ENCODE measurements at places on chromosomes 2 and 18.

GRCh38 chr2:18067588-18068384, 189.3 kb downstream of the KCNS3 start:
- DNase-seq, result no peak

DNA sequence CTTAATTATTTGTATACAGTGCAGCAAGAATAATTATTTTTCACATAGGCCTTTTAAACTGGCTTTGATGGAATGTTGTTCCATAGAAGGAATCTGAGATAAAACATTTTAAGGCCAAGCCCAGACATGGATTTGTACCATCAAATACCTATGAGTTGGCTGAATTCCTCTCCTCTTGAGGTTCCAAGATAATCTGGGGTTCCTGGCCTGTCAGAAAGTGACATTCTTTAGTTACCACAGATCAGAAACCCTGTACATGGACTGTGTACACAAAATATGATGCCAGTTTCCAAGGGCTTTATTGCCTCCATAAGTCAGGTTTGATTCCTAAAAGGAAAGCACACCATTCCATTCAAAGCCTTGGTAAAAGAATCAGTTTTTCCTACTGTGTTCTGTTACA, 1256.7 kb upstream of the NRXN1 start:
- DNase-seq, result peak; percentile 4

- DNase-seq, result peak; percentile 72
These were observed 161.5 kb downstream of the TGIF1 start for GRCh38 chr18:3611313-3612090.

GRCh38 chr2:188294352-188294926, 2.8 kb downstream of the GULP1 start:
- no peak for DNase-seq

DNA sequence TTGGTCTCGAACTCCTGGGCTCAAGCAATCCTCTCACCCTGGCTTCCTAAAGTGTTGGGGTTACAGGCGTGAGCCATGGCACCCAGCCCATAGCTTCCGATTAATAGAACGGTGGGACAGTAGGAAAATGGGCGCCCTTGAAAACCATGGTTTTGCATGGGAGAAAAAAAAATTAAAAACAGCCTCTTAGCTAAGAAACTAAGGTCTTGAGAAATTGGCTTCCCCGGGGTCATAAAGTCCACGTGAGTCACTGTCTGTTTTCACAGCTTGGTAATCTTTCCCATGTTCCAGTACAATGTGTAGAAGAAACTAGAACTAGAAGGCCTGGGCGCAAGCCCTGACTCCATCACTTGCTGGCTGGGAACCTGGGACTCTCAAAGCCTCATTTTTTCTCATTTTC, 20.7 kb downstream of the B3GNT2 start:
- DNase-seq, result peak; percentile 77

DNA sequence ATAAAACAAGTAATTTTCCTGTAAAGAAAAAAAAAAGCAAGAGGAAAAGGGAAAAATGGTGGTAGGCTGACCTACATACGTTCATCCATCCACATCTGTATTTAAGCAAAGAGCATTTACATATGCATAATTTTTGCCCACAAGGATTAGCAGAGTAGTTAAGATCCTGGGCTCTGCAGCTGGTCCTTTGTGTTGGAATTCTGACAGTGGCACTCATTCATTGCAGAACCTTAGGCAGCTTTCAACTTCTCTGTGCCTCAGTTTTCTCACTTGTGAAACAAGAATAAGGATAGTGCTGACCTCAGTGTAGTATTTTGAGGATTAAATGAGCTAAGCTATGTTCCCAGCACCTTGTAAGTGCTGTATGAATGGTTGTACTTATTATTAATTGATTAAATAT, 211.3 kb downstream of the ARL4C start:
- no peak for DNase-seq

DNA sequence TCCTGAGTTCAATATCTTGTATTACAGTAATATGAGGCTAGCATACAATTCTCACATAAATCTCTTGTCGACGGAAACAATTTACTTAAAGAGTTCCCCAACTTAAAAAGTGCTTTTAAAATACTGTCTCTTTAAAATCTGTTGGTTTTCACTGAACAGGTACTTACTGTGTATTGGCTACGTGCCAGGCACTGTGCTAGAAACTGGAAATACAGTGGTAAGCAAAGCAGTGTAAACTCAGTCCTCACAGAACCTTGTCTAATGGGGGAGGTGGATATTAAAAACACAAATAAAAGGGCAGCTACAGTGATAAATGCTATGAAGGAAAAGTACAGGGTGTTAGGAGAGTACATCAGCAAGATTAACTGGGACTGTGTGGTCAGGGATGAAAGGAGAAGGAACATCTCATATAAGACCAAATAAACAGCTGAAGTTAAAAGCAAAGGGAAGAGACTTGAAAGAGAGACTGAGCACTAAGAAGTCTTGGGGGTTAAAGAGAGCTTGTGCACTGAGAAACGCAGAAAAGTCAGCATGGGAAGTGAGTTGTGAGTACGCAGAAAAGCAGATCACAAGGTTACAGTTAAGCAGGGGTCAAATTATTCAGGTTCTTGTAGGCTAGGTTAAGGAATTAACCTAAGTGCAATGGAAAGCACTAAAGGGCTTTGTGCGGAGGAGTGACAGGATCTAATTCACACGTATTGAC, 52.5 kb downstream of the USP40 start:
- DNase-seq, result no peak

DNA sequence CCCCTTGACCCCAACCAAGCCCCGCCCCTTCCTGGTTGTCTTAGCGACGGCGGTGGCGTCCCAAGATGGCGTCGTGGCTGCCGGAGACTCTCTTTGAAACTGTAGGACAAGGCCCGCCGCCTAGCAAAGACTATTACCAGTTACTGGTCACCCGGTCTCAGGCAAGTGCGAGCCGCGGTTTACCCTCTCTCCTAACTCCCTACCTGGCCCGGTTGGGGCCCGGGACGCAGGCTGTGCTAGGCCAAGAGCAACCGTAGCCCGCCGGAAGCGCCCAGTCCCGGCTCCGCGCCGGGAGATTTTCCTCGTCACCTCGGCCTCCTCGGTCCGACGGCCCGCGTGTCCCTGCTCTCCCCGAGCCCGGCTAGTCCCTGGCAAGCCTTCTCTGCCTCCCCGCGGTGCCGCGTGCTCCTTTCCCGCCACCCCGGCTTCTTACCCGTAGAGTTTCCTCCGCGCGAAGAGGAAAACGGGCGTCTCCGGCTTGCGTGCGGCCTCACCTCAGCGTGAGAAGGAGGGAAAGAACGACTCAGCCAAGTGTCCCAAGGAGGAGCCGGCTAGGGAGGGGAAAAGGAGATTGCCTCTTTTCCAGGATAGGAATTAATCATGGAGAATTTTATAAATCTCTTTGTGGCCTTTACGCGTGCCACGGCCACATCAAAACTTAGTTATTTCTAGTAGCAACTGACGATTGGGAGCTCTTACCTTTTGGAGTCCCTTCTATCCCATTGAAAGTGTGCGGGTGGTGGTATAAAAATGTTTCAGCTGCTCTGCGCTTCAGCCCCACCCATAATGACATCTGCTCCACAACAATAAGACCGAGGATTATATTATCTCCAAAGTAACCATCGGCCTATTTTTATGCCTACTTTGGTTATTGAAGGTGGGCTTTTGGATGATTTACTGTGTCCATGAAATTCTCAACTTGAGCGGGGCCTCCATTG, at the start of gene FBXO36:
Gene FBXO36 (plus strand): TSS at position 55 of the 938 bp plus-strand sequence. CDS start 11 bp downstream, at position 66.
- peak; percentile 47 for DNase-seq

GRCh38 chr2:16614314-16614860, 51.2 kb downstream of the CYRIA start:
- no peak for DNase-seq

DNA sequence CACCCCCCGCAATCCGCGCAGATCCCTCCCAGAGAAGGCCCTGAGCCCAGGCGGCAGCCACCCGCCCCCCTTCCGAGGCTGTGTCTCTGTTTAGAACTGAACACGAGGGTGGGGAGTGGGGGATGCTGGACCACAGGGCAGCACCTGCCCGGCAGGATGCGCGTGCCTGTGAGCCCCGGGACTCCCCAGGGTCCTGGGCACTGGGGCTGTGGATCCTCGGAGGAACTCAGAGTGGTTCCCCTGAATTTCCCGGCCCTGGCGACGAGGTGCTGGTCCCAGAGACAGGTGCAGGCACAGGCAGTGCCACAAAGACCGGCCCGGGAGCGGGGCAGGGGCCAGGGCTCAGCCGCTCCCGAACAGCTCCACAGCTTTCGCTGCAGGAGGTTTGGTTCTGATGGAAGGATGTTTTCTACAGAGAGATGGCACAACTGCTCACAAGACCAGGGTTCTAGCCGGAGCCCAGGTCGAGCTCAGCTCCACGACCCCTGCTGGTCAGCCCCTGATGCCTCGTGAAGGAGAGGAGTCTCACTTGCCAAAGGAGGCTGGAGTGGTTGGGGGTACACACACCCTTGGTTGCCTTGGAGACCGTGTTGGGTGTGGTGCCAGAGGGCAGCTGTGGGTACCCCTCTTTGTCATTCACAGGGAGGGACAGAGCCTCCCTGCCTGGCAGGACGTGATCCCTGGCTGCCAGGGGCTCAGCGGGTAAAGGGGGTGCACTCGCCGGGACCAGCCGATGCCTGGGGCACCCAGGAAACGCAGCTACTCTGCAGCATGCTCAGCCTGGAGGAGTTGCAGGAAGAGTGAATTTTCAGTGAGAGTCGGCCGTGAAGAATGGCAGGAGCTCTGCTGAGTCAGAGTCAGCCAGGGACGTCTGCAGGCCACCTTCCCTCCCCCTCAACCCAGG, 4.4 kb upstream of the NEU4 start:
- DNase-seq, result peak; percentile 65

DNA sequence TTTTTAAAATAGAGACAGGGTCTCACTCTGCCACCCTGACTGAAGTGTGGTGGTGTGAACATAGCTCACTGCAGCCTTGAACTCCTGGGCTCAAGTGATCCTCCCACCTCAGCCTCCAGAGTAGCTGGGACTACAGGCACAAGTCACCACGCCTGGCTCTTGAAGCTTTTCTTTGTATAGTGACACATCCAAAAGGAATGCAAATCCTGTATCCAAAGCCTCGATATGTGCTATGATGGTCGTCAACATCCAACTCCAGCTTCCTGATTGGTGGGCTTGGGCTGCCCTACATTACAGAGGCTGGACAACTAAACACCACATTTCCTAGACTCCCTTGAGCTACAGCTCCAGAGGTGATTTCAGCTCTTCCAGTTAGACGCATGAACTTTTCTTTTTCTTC, 101.7 kb upstream of the PGAP1 start:
- DNase-seq, result peak; percentile 83

DNA sequence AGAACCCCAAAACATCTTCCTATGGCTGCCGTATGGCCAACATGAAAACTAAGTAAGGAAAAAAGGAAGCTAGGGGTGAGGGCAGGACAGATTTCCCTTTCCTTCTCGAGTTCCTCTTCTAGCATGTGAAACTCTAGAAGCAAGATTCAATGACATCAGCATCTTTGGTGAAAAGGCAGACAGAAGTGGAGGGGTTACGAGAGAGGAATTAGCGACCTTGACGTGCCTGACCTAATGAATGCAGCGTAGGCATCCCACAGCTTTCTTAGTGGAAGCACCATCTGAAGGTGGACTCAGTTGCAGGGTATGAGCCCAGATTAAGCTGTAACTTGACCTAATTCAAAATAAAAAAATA, 47.9 kb upstream of the PELI1 start:
- no peak for DNase-seq

- DNase-seq, result peak; percentile 33
These were observed 9.2 kb upstream of the IL1A start for GRCh38 chr2:112793449-112793978.

DNA sequence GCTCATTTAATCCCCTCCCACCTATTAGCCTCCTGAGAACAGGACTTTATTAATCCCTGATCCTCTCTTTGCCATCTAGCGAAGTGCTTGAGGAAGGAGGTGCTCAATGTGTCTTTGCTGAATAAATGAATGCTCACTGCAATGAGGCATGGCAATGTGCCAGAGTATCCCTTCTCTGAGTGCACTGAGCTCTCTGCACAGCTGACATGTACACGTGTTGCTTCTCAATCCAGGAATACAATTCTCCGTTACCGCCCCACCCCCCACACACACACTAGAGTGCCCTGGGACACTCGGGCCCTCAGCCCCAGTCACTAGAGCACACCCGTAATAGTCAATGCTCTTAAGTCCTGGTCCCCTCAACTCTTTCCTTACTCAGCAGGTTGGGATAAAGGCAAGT, 41.4 kb downstream of the FAM178B start:
- no peak for DNase-seq

GRCh38 chr2:240435457-240435947, at the start of gene GPC1:
GPC1 (plus strand) TSS chr2:240435663; CDS start chr2:240435919, 256 bp downstream.
- peak; percentile 79 for DNase-seq
